Activated T-cell treated with anti-CD3 and anti-CD28 coated beads, Interleukin-2, amount 50 U/mL, for 72 hours (primary cell): ENCODE measurements at places on chromosomes 1 and 21. TPM values are rescaled to one million over a fixed set of nuclear protein-coding genes. Genes with fewer than 3 reads are reported as not detected.

The VCAM1 gene
- total RNA-seq: 0.41 TPM

- no peak overlapping the region for H3K27ac ChIP-seq
- no peaks in the 10 kb centered on the region for H3K36me3 ChIP-seq
- DNase-seq: no peak
- H3K4me3 ChIP-seq: no peak overlapping the region
Measured at GRCh38 chr1:79667848-79668696, 661.5 kb upstream of the ADGRL4 start.

- peaks cover 29% of the 10 kb centered on the region for H3K4me1 ChIP-seq
- H3K4me3 ChIP-seq: no peak overlapping the region
- H3K27me3 ChIP-seq: no peaks in the 10 kb centered on the region
- no peak for DNase-seq
- H3K36me3 ChIP-seq: no peaks in the 10 kb centered on the region
- H3K27ac ChIP-seq: peak overlapping the region; percentile 92
Measured at GRCh38 chr1:47338249-47339077, 4.9 kb downstream of the CMPK1 start.

DNA sequence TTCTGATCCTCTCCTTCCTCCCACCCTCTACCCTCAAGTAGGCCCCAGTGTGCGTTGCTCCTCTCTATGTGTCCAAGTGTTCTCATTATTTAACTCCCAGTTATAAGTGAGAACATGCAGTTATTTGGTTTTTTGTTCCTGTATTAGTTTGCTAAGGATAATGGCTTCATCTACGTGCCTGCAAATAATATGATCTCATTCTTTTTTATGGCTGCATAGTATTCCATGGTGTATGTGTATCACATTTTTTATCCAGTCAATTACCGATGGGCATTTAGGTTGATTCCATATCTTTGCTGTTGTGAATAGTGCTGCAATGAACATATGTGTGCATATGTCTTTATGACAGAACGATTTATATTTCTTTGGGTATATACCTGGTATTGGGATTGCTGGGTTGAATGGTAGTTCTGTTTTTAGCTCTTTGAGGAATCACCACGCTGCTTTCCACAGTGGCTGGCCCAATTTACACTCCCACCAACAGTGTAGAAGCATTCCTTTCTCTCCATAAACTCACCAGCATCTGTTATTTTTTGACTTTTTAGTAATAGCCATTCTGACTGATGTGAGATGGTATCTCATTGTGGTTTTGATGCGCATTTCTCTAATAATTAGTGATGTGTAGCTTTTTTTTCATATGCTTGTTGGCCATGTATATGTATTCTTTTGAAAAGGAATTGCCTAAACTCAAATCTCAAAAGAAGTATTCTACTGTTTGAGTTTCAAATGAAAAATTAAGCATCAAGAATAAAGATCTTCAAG is 116.9 kb downstream of the ETS2 start:
- DNase-seq: no peak
- H3K4me3 ChIP-seq: no peak overlapping the region
- no peak overlapping the region for H3K27ac ChIP-seq
- H3K36me3 ChIP-seq: no peaks in the 10 kb centered on the region
- H3K27me3 ChIP-seq: peaks cover 38% of the 10 kb centered on the region

DNA sequence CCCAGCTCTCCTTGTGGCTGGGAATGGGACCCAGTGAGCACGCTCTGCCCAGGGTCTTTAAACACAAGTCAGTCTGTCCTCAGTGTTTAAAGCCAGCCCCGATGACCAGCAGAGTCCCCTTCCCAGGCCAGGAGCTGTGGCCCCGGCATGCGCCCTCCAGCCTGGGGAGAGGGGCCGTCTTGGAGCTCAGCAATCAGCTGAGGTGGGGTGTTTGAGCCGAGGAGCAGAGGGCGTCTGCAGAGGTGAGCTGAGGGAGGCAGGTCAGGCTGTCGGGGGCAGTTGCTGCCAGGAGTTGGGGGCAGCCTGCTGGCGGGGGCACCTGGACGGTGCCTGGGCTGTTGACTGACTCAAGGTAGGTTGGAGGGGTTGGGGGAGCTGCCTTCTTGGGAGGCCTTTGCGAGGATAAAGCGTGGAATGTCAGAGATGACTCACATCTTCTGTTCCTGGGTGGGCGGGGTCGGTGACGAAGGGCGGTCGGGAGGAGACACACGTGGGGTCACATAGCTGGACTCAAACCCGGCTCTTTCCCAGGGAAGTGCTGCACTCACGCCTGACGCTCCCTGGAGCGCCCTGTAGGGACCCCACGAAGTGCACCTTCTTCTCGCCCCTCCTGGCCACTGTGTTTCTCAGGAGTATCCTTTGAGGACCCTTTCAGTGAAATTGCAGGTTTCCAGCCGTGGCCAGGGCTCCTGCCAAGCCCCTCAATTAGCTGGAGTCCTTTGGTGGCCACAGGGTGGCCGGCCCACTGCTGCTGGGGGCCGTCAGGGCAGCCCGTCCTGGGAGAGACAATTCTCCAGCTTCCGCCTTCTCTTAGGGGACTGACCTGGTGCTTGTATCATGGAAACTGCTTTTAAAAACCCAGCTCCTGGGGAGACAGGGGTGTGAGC is 86.2 kb downstream of the SIK1 start:
- peaks cover 2% of the 10 kb centered on the region for H3K4me1 ChIP-seq
- DNase-seq: no peak
- peaks cover 2% of the 10 kb centered on the region for H3K36me3 ChIP-seq

DNA sequence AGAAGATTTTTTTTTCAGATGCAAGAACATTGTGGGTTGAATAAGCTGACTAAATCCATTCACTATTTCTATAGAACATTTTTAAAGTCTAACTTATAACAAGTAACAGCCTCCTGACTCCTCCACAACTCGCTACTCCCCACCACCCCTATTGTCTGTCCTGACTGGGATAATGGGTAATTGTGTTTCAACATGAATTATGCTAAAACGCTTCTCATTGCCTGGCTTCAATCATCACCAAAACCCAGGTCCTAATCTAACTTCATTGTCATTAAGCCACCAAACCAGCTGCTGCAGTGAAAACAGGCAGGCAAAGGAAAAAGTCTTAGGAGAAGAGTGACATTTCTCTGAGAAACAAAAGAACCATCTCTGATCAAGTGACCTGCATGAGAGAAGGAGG is 30.0 kb downstream of the TNR start:
- no peak for DNase-seq
- H3K27me3 ChIP-seq: peaks cover 5% of the 10 kb centered on the region
- no peaks in the 10 kb centered on the region for H3K4me1 ChIP-seq
- no peaks in the 10 kb centered on the region for H3K36me3 ChIP-seq
- H3K27ac ChIP-seq: no peak overlapping the region

GRCh38 chr1:228453022-228453560 is 34.1 kb upstream of the RNF187 start:
- DNase-seq: no peak
- no peak overlapping the region for H3K4me3 ChIP-seq
- H3K4me1 ChIP-seq: peaks cover 49% of the 10 kb centered on the region
- H3K36me3 ChIP-seq: peaks cover 10% of the 10 kb centered on the region
- no peak overlapping the region for H3K27ac ChIP-seq

GRCh38 chr1:77832901-77833300 is 53.5 kb downstream of the MIGA1 start:
- H3K4me1 ChIP-seq: peaks cover 6% of the 10 kb centered on the region
- peak overlapping the region; percentile 33 for H3K27ac ChIP-seq
- H3K36me3 ChIP-seq: peaks cover 6% of the 10 kb centered on the region
- no peak overlapping the region for H3K4me3 ChIP-seq
- DNase-seq: no peak
- no peaks in the 10 kb centered on the region for H3K27me3 ChIP-seq

DNA sequence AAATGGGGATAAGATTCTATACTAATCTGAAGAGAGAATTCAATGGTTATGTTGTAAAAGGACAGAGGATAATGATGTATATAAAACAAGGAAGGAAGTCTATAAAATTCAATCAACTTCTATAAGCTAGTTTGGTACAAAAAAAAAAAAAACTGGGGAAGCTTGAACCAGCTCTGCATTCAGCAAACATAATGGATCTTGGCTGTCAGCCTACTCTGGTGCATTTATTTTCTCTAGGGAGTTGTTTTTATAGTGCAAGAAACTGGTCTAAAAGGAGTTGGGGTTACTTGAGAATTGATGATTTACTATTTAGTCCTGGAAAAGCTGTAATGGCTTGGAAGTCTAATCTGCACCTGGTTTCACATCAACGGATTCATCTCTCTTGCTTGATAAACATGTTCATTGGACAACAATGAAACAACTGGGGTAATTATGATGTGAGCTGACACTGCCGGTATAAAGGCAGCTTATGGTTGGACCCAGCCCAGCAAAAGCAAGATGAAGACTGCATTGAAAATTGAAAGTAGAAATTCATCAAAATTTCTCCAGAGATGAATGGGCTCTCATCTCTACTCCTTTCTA is 199.4 kb upstream of the NRIP1 start:
- no peak for DNase-seq
- H3K4me3 ChIP-seq: no peak overlapping the region
- H3K4me1 ChIP-seq: no peaks in the 10 kb centered on the region
- H3K36me3 ChIP-seq: no peaks in the 10 kb centered on the region

DNA sequence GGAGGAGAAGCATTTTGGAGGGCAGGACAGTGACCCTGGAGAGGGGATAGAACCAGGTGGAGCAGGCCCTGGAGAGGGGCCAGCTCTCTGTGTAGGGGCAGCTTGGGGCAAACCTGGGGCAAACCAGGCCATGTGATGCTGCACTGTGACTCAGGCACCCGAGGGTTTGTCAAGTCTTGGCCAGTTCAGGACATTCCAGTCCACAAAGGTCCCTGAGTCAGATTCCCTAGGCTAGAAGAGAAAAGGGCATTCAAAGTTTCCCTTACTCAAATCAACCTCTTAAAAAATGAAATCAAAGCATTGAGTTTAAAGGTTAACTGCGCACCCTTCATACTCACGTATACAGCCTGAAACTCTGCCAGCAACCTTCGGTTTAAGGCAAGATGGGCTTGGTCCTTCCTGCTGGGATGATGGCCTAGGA is 25.2 kb upstream of the PLA2G2C start:
- no peak for DNase-seq
- H3K4me1 ChIP-seq: peaks cover 13% of the 10 kb centered on the region
- H3K27ac ChIP-seq: no peak overlapping the region
- H3K27me3 ChIP-seq: peaks cover 36% of the 10 kb centered on the region
- H3K4me3 ChIP-seq: no peak overlapping the region

DNA sequence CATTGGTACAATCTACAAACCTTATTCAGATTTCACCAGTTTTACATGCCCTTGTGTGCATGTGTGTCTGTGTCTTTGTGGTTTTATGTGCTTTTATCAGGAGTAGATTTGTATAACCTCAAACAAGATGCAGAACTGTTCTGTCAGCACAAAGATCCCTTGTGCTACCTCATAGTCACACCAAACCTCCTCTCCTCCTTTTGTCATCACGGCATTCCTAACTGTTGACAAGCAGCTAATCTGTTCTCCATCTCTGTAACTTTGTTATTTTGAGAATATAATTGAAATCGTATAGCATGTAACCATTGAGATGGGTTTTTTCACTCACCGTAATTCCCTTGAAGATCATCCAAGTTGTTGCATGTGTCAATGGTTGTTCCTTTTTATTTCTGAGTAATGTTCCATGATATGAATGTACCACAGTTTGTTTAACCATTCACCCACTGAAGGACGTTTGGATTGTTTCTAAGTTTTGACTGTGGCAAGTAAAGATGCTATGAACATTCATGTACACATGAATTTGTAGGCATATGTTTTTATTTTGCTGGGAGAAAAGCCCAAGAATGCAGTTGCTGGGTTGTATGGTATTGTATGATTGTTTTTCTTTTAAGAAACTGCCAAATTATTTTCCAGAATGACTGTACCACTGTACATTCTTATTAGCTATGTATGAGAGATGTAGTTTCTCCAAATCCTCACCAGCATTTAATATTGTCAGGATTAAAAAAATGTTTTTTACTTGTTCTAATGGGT is 78.1 kb upstream of the B3GALT2 start:
- H3K27ac ChIP-seq: no peak overlapping the region
- no peaks in the 10 kb centered on the region for H3K36me3 ChIP-seq
- no peak for DNase-seq
- no peaks in the 10 kb centered on the region for H3K27me3 ChIP-seq

DNA sequence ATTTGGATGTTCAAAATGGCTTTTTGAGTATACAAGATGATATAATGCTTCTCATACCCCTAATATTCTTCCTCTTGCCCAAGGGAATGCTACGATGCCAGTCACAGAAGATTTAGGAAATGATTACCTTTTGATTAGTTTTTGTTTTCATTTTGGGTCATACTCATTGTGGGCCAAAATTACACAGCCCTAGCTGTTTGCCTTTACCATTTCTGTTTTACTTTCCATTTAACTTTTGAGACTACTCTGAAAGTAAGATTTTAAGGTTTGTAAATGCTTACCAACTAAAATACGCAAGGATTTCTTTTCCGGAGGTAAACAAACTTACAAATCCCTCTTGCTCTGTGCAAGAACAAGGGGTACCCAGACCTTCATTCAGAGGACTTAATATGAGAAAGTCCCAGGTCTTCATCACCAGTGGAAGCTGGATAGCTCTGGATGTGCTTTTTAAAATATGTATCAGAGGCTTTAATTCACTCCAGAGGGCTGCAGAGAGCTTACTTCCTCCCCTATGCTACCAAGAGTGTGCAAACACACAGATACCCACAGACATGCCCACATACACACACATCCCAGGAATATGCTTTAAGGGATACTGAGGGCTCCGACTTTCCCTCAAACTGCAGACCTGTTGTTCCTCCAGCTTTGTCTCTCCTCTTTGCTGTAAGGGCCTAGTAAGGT is 631.4 kb downstream of the SMYD3 start:
- no peak overlapping the region for H3K27ac ChIP-seq
- no peaks in the 10 kb centered on the region for H3K27me3 ChIP-seq
- DNase-seq: no peak
- no peak overlapping the region for H3K4me3 ChIP-seq
- no peaks in the 10 kb centered on the region for H3K36me3 ChIP-seq
- no peaks in the 10 kb centered on the region for H3K4me1 ChIP-seq

DNA sequence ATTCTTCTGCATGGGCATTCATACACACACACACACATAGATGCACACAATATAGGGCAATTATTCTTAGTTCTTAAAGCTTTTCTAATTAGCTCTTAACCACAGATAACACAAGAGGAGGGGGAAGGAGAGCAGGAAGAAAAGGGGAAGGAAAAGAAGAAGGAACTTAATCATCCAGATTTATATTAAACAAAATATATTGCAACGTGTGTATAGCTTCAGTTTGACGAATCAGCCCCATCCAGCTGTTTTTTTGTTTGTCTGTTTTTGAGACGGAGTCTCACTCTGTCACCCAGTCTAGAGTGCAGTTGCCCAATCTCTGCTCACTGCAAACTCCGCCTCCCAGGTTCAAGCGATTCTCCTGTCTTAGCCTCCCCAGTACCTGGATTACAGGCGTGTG is 21.7 kb upstream of the ANKRD13C start:
- H3K36me3 ChIP-seq: no peaks in the 10 kb centered on the region
- DNase-seq: no peak
- no peak overlapping the region for H3K4me3 ChIP-seq
- H3K27ac ChIP-seq: no peak overlapping the region
